ENCODE measurements at places on chromosomes 7 and 10. TPM values are rescaled to one million over a fixed set of nuclear protein-coding genes. Genes with fewer than 3 reads are reported as not detected.

DNA sequence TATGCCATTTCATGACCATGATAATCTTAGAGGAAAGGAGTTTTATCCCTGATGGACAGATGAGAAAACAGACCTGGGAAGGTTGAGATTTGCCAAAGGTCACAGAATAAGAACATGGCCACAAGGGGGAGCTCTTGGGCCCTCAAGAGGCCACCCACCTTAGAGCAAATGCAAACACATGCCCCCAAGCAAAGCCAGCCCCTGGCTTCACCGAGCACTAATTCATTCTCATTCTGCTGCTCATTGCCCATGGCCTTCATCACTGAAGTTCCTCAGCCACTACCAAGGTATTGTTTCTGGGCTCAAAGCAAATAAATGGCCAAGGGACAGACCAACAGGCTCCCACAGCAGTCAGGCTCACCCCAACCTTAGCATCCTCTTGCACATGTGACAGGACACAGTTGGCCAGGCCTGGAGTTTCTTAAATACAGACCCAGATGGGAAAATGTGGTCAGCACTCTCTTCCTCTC, 44.2 kb downstream of the PDLIM1 start:
- DNase-seq = peak; percentile 81

- no peak for DNase-seq
Measured at GRCh38 chr10:72098836-72099599, 10.7 kb upstream of the SPOCK2 start.

WASHC2C gene
- polyA plus RNA-seq = 32.6 TPM

DNA sequence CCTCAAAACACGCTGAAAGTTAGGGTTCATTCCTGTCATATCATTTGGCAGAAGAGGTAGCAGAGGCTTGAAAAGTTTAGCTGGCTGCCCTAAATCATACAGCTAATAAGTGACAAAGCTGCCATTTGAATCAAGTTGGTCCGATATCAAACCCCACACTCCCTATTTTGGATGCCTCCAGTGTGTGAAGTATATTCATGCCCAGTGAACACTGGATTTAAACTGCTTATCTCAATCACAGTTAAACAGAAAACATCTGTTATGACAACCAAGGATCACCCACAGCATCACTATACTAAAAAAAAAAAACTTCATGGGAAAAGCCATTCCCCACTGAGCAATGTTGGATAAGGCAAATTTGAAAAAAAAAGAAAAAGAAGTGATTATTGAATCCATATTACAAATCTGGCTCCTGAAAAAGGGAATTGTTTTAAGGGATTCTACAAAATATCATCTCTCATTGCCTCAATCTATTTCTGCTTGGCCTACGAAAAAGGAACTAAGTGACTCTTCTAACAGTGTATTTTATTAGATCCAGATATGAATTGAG, 48.3 kb downstream of the ABCB1 start:
- peak; percentile 1 for DNase-seq

DNA sequence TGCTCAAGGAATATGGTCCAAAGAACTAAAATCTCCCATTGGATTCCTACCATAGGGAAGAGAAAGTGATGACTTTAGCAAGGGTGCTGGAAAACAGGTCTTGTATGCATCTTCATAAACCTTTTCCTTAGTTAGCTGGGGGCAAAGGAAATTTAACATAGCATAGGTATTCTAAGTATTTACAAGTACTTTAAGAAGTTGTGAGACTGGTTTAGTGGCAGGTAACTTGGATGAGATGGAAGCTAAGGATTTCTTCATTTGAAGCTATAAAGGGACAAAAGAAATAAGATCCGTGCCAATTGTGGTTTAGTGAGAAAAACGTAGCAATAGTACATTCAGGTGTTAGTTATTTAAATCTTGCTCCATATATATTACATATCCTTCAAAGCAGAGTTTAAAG, 183.4 kb upstream of the TCF7L2 start:
- DNase-seq = peak; percentile 56

- DNase-seq = no peak
Measured at GRCh38 chr7:24017519-24017918, 266.5 kb upstream of the NPY start.

DNA sequence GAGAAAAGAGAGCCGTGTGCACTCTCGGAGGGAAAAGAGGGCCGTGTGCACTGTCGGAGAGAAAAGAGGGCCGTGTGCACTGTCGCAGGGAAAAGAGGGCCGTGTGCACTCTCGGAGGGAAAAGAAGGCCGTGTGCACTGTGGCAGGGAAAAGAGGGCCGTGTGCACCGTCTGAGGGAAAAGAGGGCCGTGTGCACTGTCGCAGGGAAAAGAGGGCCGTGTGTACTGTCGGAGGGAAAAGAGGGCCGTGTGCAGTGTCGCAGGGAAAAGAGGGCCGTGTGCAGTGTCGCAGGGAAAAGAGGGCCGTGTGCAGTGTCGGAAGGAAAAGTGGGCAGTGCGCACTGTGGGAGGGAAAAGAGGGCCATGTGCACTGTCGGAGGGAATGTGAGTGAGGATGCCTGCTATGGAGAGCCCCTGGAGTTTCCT, 188.7 kb downstream of the DNAJB6 start:
- no peak for DNase-seq

DNA sequence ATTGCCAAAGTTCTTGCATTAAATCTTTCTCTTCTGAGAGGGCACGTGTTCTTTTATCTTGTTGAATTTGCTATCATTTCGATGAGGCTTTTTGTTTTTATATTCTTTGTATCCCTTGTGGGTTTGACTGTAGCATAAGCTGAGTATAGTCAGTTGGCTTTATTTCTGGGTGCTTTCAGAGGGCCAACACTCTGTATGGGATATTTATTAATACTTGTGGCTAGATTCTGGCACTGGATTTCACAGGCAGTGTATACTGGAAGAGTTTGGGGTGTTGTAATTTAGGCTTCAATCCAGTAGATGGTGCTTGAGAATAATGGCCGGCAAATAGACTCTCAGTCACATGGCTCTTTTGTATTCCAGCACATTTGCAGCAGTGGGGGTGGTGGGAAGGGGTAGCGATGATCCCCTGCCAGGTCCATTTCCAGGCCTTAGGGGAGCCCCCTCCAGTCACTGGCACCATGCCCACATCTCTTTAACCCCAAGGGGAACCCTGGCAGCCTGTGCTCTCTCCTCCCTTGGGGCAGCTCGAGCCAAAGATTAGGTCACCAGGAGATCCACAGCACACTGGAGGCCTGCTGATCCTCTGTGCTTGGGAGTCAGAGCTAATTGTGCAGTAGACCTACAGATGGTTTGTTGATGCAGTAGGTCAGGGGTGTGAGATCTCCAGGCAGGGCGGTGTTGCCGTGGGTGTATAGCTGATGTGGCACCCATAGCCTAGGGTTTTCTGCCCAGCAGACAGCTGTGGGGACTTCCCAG, 81.8 kb downstream of the PTPN20 start:
- peak; percentile 91 for DNase-seq

DNA sequence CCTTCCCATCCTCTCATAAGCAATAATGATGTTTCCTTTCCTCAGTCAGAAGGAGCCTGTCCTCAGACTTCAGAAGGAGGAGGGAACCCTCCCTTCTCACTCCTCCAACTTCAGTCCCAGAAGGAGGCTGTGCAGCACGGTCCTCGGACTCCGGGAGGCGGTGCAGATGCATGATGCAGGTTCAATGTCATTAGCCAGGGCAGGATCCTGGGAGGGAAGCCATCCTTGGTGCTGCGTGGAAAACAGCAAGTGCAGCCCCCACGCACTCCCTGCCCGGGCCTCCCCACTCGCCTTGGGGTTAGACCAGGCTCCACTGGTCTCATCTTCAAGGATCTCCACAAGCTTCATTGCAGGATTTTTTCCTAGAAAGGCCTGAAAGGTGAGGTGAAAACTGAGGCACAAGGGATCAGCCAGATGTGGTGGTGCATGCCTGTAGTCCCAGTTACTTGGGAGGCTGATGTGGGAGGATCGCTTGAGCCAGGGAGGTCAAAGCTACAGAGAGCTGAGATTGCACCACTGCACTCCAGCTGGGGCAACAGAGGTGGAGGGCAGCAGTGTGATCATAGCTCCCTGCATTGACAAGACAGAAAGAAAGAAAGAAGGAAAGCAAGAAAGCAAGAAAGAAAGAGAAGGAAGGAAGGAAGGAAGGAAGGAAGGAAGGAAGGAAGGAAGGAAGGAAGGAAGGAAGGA, 62.0 kb downstream of the ASB13 start:
- no peak for DNase-seq

GRCh38 chr10:31602541-31603234, 283.7 kb downstream of the ZEB1 start:
- DNase-seq = peak; percentile 89

- DNase-seq = no peak
Measured at GRCh38 chr7:45718464-45719330, 144.5 kb downstream of the ADCY1 start.

DNA sequence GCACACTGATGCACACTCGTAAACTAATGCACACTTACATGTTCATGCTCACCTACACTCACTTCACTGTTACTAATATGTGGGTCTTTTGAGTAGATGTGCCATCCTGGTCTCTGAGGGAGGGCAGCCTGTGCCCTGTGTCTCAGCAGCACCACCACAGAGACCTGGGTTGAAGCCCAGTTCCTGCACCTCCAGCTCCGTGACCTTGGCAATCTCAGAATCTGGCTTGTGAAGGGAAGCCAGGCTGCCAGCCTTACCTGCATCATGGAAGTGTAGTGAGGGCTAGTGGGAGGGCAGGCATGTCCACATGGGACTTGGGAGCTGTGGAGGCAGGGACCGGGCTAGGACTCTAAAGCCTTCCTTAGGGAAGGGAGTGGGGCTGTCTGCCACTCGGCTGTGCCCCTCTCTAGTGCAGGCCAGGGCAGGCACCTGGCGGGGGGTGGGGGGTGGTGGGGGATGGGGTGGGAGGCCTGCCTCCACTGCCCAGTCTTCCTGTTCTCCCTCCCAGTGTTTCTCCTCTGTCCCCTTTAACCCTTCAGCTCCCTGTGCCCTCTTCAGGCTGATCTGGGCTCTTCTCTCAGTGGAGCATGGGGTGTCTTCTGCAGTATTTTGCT, 8.1 kb downstream of the ADCY1 start:
- DNase-seq = no peak

GRCh38 chr7:132076301-132077035, 499.8 kb downstream of the PLXNA4 start:
- DNase-seq = peak; percentile 34

GRCh38 chr7:43876976-43877745, 7.8 kb upstream of the MRPS24 start:
- no peak for DNase-seq

DNA sequence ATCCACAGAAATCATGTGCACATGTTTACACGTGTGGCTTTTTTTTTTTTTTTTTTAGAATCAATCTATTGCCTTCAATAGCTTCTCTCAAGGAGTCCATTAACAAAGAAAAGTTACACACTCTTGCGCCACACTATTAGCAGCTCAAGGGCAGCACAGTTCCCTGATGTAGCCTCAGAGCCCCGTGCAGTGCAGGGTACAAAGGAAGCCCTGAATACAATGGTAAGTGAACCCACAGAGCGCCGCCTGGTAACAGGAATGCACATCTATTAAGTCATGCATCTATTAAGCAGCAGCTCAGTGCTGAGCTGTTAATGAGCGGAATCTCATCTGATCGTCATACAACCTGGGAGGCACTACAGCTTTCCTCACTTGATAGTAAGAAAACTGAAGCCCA, 113.7 kb upstream of the PDLIM1 start:
- DNase-seq = no peak

PLAC9 gene
- 11.8 TPM for polyA plus RNA-seq

GRCh38 chr7:5553298-5553877, 129.8 kb upstream of the TNRC18 start:
- DNase-seq = no peak

SDK1 gene
- polyA plus RNA-seq = 4.3 TPM

DNA sequence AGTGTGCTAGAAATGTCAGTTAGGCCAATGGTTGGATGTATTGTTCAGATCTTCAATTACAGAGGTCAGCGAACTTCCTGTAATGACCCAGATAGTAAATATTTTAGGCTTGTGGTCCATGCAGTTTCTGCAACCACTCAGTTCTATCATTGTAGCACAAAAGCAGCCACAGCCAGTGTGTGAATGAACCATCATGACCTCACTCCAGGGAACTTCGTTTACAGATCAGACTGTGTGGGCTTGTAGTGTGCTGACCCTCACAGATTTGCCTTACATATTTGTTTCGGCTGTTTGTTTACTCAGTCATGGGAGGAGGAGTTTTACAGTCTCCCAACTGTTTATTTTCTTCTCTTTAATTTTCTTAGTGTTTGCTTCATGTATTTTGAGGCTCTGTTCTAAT, 55.4 kb downstream of the LANCL2 start:
- peak; percentile 54 for DNase-seq

GRCh38 chr10:24468281-24468751, 255.4 kb downstream of the ARHGAP21 start:
- peak; percentile 4 for DNase-seq

DNA sequence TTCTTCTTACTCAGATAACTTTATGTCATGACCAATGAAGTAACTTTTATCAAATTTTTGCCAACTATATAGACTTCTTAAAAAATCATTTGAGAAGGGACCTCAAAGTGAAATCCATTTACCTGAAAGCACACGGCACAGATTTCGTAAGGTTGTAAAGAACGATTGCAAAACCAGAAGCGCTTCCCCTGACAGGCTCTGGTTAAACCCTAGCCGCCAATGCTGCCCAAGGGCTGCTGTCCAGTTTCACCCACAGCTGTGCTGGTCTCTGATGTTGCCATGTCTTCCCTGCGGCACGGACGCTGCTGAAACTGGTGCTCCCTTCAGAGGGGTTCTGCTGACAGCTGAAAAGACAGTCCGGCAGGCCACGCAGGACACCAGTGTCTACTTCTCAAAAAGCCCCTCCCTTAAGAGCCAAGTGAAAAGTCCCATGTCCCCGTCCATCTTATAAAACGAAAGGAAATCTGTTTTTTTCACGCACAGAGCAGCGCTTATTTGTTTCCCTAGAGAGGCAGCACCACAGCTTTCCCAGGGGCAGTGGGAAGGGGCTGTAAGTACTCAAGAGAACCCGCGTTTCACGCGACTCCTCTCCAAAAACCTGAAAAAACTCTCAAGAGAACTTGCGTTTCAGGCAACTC, 32.5 kb downstream of the GNA12 start:
- no peak for DNase-seq

NPC1L1 gene
- 0.02 TPM for polyA plus RNA-seq

NEUROG3 gene
- polyA plus RNA-seq = not detected

ZNF775 gene
- 1.4 TPM for polyA plus RNA-seq

PTN gene
- polyA plus RNA-seq = 4.2 TPM

IKZF1 gene
- polyA plus RNA-seq = 4.0 TPM

GRCh38 chr7:158449942-158450341, 137.7 kb downstream of the PTPRN2 start:
- DNase-seq = no peak

Data from lung (tissue), 17 donors.